Stimulated activated CD4-positive, alpha-beta T cell treated with anti-CD3 and anti-CD28 coated beads, Interleukin-4, amount 100 ng/mL, for 1 hour (primary cell): ENCODE measurements at places on chromosomes 6 and 20.

GRCh38 chr20:40443753-40444152 is 245.3 kb downstream of the MAFB start:
- DNase-seq, result no peak

GRCh38 chr6:144471986-144472385 is 186.9 kb downstream of the UTRN start:
- no peak for DNase-seq

DNA sequence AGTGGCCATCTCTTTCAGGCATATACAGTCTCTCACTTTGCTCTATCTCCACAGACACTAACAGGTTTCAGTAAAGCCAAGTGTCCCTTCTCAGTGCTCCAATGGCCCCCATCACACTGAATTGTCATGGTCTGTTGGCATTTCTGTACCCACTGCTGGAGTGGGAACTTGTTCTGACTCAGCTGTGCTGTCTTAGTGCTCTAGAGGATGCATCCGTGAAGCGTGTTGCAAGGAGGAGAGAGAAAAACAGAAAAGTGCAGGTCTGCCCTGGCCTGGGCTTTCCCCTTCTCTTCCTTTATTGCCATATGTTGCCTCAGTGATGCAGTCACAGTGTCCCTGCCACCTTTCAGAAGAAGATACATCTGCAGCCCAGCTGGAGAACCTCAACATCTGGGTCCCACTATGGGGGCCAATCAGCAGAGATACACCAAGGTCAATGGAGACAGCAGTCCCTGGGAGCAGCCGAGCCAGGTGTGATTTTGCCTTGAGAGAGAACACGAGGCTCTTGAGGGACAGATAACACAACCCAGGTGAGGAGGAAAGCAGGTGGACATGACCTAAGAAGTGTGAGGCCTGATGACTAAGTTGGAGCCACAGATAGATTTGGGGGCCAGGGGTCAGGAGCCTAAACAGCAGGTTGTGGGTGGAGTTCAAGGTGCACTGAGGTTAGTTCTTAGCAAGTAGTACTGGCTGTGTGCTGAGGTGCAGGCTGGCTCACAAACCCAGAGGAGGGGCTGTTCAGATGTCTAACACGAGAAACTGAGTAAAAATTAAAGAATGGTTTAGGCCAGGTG is 5.6 kb upstream of the PLCG1 start:
- no peak for DNase-seq

GRCh38 chr20:51535075-51535386 is 7.5 kb downstream of the NFATC2 start:
- no peak for DNase-seq

DNA sequence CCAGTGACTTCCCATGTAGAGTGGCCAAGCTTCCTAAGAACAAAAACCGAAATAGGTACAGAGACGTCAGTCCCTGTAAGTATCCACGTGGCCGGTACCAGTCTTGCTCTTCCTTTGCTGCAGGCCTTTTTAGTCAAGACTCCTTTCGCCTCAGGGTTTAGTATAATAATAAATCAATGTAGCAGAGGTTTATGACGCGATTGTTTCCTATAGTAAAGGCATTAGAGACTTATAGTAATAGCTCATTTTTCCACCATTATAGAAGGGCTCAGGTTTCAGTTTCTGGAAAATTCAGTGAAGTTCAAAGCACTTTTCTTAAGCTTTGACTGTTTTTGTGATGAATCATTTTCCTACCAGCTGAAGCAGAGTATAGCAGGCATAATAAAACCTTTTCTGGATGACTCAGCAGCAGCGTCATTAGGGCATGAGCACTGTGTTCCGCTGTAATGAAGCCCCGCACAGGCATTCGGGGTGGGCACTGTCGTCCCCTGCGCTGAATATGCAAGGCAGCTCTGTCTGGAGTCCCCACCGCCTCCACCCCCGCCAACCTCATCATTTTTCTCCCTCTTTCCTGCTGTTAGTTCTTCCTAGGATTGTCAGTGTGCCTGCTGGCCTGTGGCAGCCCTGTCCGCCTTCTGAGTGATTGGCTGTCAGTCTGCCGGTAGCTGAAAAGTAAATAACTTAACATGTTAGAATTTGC is 51.3 kb downstream of the PTPN1 start:
- DNase-seq, result peak; percentile 60

GRCh38 chr6:52513464-52513863 is 63.4 kb downstream of the TRAM2 start:
- DNase-seq, result no peak

GRCh38 chr6:11858439-11858838 is 79.8 kb upstream of the ADTRP start:
- DNase-seq, result no peak

DNA sequence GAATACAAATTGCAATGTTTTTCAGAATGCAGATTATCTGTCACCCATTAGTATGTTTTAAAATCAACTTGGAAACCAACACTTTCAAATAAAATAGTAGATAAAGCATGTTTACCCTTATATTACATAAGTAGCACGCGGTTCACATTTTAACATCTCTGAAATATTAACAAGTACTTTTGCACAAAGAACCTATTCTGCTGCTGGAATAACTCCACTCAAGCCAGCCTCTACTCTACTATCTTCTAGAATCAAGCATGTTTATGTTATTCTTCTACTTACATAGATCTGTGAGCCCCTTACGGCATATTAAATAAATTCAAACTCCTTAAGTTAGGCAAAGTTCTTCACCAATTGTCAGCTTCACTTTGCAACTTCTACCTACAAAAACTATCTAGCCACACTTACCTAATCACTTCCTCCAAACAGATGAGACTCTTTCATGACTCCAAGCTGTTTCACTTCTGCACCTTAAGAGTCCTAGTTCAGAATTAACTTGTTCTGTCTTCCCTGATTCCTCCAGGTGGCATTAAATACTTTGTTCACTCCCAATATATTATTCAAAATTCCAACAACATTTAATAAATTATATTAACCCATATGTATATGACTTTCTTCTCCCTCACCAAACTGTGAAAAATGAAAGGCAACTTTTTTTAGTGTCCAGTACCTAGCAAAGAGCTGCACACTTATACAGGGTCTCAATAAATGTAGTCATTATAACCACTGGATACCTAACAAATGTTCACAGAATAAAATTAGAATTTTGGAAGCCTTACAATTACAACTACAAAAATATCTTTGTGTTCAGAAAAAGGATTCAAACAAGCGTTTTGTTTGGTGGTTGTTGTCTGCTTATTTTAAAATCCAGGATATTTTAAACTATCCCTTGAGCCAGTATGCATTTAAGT is 12.1 kb downstream of the CEP85L start:
- no peak for DNase-seq

GRCh38 chr6:38723783-38724182 is 8.7 kb downstream of the DNAH8 start:
- no peak for DNase-seq

DNA sequence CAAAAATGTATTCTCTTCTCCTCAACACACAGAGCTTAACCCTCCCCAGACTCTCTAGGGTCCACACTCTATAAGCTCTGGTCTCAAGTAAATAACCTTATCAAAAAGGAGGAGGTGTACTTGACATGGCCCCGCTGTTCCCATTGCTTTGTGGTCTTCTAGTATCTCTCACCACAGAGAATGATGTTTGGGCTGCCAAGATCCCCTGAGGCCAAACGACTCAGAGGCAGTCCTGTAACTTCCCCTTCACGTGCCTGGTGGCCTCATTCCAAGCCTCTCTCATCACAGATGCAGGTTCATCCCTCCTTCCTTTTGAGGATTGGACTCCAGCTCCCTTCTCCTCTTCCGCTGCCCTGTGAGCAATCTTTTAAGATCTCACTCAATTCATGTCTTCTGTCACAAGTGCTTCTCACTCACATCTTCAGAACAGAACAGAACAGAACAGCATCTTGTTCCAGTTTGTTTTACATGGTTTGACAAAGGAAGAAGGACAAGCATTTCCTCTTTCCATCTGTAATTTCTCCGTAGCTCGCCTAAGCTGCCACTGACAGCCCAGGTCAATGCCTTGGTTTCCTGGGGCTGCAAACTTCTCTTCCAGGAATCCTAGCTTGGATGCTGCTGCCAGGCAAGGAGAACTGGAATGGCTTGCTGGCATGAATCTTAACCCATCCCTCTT is 541.5 kb downstream of the CD83 start:
- no peak for DNase-seq

DNA sequence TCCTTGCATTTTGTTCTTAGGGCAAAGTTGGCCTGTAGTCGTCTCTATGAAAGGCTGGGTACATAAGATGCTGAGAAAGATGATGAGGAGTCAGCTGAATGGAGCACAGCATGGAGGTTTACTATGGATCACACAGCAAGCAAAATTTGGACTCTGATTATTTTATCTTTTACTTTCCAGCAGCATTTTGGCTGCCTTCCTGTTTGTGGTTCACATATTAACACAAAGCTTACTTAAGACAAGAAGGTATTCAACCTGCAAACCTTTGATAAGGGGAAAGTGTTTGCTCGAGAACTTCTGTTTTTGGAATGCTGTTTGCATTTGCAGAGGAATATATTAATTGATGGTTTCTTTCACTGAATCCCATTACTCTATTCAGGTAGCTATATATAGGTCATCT is 103.1 kb upstream of the ENPP5 start:
- DNase-seq, result no peak

DNA sequence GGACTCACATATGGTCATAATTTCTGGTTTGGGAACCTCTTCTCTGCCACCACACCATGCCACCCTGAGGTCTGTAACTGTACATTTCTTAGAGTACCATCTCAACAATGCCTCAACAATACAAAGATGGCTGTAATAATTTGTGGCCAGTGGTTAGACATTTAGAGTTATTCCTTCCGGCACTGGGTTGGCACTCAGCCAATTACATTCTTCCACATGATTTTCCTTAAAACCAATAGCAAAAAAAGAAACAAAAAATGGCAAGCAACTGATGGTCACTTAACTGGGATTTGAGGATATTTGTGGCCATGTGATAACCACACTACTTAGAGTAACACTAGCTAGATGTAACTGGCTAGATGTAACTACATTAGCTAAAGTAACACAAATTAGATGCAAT is 79.9 kb downstream of the SEL1L2 start:
- no peak for DNase-seq

DNA sequence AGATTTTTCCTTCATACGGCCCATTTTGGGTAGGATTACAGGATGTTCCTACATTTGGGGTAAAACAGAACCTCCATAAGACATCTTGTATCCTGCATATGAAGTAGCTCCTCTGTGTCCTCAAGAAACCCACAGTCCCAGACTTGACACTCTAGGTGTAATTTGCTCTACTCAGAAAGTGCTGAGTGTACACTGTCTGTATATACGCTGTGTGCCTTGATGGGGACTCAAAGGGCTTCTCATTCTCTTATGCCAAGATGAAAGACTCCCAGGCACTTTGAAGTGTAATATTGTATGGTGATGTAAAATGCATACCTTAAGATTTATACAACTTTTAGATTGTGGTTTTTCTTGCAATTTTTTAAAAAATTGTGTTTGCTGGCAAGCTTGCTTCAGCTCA is 5.2 kb downstream of the TFAP2D start:
- DNase-seq, result no peak

DNA sequence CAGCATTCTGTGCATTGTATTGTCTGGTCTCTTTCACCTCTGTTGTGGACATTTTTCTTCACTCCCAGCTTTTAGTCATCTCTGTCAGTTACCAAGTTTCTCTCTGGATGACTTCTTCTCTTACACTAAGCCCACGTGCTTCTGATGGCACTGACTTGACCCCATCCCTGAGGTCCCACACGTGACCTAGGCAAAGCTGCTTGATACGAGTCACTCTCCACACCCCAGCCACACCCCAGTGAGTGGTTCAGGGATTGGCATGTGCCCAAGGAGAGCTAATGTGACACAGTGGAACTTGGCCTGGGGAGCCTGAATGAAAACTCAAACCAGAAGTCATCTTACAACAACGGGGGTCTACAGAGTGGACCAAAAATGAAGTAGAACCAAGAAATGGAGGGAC is 32.2 kb downstream of the HTR1E start:
- no peak for DNase-seq

DNA sequence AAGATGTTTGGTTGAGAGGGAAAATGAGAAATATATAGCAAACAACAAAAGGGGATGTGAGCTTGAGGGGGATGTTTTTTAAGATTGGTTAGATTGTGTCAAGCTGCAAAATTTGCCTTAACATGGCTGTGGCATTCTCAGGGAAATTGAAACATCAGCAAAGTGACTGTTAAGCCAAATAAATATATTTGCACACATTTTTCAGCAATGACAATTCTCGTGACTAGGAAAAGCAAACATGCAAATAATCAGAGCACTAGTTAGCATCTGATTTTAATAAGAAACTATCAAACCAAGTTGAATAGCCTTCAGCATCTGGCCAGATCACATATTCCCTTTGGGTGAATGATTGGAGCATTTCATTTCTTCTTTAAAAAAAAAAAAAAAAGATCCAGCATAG is 262.8 kb downstream of the TBC1D7 start:
- DNase-seq, result no peak
